ENCODE measurements at places on chromosomes 5 and 9. TPM values are rescaled to one million over a fixed set of nuclear protein-coding genes. Genes with fewer than 3 reads are reported as not detected.

ST8SIA4 gene
- total RNA-seq = 5.5 TPM

RNF44 gene
- total RNA-seq = 156 TPM

SLC23A1 gene
- 0.48 TPM for total RNA-seq

PDZD2 gene
- 2.4 TPM for total RNA-seq

SPAAR gene
- not detected for total RNA-seq

BSPRY gene
- total RNA-seq = 18.8 TPM

LCN9 gene
- 0.57 TPM for total RNA-seq

HMCN2 gene
- 0.26 TPM for total RNA-seq

FNIP1 gene
- 28.8 TPM for total RNA-seq

TLE1 gene
- 68.7 TPM for total RNA-seq

- no peak for DNase-seq
These were observed 38.9 kb downstream of the NTRK2 start for GRCh38 chr9:84708400-84708799.

DNA sequence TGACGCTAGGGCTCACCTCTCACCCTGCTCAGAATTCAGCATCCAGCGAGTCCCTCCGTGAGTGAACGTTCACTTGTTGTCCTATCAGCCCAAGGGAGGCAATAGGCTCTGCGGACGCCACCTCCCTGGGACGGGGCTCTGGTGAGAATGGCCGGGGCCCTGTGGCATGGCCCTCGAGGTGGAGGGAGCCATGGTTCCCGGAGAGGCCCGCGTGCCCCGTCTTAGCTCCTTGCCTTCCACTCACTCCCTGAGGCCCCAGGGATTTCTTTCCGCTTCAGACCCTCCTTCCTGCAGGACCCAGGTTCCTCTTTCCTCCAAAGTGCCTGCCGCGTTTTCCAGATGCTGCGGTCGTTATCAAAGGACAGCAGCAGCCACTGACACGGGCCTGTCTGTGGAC is 21.5 kb downstream of the EXOC3 start:
- DNase-seq = no peak

- no peak for DNase-seq
These were observed 270.1 kb downstream of the AOPEP start for GRCh38 chr9:94996641-94997040.

DNA sequence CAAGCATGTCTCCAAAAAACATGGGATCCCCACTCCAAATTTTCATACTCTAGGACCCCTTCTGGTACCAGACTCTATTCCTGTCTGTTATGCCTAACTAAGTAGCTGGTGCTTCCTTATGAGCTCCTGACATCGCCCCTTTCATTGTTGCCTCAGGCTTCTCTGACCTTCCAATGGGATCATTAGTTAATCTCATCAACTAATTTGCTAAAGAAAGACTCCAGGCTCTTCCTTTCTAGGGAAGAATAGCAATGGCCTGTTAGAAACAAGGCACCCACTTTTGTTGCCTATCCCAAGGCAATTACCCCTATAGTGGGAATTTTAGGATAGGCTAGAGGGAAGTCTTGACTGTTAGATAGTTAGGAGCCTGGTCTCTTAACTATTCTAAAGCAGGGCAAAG is 369.5 kb downstream of the MLLT3 start:
- DNase-seq = no peak

DNA sequence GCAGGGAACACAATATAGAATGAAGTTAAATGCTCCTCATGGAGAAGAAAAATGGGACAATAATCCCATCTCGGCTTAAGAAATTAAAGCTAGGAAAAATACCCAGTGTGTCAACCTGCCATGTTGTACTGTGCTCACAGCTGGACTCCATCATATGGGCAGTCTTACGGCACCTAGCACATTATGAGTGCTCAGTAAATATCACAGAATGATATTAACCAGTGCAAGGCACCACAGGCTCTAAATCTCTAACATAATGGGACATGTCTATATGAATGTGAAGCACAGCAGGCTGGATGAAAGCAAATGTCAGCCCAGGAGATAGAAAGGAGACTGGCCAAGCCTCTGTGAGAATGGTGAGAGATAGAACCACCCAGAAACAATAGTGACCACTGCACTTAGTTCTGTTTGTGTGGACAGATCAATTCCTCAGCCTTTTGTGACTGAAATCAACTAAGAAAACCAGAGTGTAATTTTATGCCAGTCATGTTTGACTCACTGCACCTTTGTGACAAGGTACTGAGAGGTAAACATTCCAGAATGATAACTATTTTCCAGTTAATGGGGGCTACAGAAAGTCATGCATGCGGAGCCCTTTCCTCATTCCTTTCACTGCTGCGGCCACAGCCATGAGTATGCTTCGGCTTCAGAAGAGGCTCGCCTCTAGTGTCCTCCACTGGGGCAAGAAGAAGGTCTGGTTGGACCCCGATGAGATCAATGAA is 140.4 kb upstream of the CDH6 start:
- DNase-seq = no peak

- no peak for DNase-seq
These were observed 161.5 kb downstream of the GABRB2 start for GRCh38 chr5:161385027-161385426.

DNA sequence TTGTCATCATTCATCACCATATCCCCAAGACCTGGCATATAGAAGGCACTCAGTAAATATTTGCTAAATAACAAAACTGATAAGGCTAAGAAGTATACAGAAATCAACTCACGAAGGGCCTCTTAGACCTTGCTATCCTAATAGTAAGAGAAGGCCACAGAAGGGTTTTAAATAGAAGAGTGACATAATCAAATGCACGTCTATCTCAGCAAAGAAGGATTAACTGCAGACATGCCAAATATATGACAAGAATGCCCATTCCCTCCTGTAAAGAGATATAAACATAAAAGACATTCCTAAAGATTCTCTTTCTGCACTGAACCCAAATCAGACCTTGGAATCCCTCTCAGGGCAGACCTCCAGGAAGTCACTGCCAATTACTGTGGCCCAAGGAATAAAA is 34.1 kb downstream of the ECPAS start:
- DNase-seq = no peak

DNA sequence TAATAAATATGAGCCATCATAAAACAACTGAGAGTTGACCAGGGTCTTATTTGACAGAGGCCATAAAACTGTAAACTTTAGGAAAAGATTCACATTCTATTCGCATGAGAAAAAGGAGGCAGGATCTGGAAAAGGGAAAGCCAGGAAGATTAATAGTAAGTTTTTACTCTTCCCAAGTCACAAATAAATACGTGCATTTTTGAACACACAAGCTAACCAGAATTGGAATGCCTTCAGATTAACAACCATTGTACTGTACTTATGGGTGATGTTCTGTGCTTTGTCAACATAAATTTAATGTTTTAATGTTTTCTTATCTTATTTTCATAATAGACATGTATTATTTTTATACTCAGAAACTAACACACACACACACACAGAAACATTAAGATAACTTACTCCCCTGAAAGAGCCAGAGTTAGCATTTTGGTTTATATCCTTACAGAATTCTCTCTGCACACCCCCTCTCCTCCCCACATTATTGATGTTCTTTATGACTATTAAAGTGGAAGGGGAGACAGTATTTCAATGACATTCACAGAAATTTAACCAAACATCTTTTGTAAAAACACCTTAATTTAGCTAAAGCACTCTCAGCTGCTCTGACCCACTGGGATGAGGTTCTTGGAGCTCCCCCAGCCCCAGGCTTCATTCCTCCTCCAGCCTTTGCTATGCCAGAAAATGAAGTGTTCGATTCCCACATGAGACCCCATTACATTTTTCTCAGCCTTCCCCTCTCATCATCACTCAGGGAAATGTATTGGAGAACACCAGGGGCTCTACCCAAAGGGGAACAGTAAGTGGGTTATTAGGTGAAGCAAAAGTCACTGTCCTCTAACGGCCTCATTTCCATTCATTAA is 155.5 kb downstream of the ESM1 start:
- no peak for DNase-seq

GRCh38 chr5:14998491-14998890 is 126.9 kb upstream of the ANKH start:
- DNase-seq = no peak

GRCh38 chr9:117722108-117722761 is 18.0 kb downstream of the TLR4 start:
- no peak for DNase-seq

- DNase-seq = peak; percentile 92
These were observed at the start of gene ST6GALNAC4 for GRCh38 chr9:127916720-127917581. Gene ST6GALNAC4, minus strand, starts transcription at chr9:127917041. Its CDS starts 622 bp downstream, at chr9:127916419.

GRCh38 chr9:7606591-7606990 is 193.0 kb downstream of the DMAC1 start:
- DNase-seq = no peak

DNA sequence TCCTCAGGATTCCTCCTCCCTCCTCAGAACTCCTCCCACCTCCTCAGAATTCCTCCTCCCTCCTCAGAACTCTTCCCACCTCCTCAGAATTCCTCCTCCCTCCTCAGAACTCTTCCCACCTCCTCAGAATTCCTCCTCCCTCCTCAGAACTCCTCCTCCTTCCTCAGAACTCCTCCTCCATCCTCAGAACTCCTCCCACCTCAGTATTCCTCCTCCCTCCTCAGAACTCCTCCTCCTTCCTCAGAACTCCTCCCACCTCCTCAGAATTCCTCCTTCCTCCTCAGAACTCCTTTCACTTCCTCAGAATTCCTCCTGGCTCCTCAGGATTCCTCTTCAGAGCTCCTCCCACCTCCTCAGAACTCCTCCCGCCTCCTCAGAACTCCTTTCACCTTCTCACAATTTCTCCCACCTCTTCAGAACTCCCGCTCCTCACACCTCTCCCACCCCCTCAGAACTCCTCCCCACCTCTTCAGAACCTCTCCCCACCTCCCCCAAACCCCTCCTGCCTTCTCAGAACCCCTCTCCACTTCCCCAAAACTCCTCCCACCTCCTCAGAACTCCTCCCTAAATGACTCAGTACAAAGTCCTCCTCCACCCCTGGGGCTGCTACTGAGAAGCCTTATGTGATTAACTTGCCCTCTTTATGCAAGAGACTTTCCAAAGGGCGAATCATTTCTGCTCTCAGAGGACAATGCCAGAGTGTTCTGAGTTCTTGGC is 23.2 kb downstream of the SLC46A2 start:
- DNase-seq = no peak

- no peak for DNase-seq
These were observed 4.4 kb downstream of the HNRNPAB start for GRCh38 chr5:178208540-178209227.

DNA sequence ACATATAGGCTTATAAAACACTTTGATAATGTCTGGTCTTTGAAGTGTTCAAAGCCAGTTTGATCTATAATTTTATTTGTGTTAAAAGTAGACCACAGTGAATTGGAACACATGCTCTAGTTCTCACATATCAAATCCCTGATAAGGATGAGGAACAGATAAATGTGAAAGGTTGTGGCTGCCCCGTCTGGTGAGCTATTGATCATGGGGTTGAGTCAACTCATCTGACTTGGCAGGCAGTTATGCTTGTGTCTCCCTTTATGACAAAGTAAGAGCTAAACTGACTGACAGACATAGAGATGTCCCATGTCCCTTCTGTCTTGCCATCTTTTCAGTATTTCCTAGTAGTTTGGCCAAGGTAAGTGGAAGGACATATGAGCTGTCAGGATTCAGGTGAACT is 2.9 kb upstream of the ERMP1 start:
- no peak for DNase-seq

GRCh38 chr9:22590336-22591033 is 143.9 kb downstream of the DMRTA1 start:
- DNase-seq = no peak

DNA sequence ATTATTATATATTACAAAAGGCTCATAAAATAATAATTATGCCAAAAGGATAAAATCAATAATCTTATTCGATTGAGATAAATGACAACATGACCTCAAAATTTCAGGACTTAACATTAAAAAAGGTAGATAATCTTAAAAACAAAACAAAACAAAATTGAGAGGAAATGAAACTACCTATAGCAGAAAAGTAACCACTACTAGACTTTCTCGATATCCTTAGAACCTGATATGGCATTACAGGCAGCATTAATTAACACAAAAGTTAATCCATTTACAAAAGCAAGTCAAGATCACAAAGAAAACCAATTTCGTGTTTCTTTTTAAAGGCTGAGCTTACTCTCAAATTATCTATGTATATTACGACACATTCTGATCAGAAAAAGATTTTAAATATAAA is 29.9 kb downstream of the TMEM161B start:
- no peak for DNase-seq

DNA sequence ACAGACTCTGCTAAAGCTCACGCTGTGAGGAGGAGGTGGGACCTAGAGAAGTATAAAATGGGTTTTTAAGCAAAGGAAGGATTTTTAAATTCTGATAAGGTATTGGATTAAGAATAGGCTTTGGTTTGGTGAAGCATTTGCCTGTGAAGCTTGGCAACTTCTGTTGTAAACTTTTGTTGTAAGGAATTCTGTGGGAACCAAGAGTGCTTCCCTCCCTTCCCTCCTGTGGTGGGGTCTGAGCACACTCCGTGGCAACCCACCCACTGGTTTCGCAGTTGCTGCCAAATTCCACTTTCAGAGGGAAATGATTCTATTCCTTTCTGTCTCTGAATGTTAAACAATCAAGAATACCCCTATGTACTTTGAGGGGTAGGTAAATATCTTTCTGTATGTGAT is 28.6 kb upstream of the GTF2H2C start:
- no peak for DNase-seq

DNA sequence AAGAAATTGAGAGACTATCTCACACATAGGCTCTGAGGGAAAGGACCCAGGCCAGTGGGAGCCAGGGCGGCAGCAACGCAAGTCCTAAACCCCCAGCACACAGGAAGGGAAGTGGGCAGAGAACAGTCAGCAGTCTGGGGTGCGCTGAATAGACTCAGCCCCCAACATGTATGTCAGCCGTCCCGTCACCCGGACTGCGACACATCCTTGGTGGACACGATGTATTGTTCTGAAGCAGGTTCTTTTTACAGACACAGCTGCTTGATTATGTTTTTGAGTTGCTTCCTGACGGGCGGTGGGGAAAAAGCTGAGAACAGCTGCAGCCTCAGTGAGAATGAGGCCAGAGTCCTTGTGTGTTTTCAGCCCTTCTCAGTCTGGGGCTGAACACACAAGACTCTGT is 64.1 kb upstream of the CXCL14 start:
- no peak for DNase-seq

GRCh38 chr5:175772747-175773533 is 98.4 kb upstream of the CPLX2 start:
- no peak for DNase-seq

- no peak for DNase-seq
These were observed 53.2 kb upstream of the UBTD2 start for GRCh38 chr5:172336676-172337285.

GRCh38 chr5:128498844-128499455 is 39.1 kb downstream of the FBN2 start:
- no peak for DNase-seq

GRCh38 chr5:178417391-178417811 is 172.8 kb downstream of the COL23A1 start:
- DNase-seq = no peak
